ENCODE measurements at places on chromosomes 5 and 9.

DNA sequence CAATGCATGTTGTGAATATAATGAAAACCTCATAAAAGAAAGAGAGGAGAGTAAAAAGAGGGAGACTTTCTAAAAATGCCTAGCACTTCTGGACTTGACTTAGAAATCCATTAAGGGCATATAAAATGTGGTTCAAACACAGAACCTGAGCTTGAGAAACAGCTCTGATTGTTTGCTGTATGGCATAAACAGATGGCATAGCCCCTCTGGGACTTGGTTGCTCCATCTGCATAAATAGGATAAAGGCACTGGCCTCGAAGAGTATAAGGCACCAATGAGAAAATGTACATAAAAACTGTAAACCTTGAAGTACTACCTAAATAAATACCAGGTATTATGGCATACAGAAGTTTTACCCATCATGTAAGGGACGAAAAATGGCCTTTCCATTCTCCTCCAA, 23.8 kb downstream of the MRPS27 start:
- no peak for DNase-seq

DNA sequence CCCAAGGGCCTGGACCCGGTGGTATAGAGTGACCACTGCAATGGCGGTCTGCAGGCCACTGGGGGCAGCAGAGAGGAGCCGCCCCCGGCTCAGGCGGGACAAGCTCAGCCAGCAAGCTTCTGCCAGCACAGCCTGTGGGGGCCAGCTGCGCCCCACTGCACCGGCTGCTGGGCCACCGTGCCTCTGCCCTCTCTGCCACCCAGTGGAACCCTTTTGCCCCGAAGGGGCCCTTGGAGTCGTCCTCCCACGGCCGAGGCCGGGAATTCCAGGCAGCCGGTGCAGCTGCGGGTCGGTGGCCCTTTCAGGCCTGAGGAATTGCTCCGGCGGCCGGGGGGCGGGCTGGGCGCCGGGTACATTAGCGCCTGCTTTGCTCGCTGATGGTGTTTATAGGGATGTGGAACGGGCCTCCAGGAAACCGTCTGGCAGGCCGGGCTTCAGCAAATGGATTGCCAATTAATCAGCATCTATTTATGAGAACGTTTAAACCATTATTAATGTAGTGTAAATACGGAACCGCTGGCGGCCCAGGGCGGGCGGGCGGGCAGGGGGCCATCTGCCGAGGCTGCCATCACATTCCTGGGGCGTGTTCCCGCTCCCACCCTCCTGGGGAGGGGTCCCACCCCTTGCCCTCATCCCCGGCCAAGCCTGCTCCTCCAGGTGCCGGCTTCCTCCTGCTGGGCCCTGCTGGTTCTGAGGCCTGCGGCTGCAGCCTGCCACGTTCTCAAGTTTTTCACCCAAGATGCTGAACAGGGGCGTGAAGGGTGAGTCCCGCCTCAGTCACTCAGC, 127.4 kb downstream of the BARX1 start:
- peak; percentile 59 for DNase-seq

GRCh38 chr5:122967625-122968024, 68.9 kb downstream of the PPIC start:
- no peak for DNase-seq

- peak; percentile 11 for DNase-seq
Measured at GRCh38 chr5:26121338-26121737, 917.0 kb downstream of the CDH9 start.

GRCh38 chr9:133526721-133527321, 2.1 kb upstream of the MYMK start:
- no peak for DNase-seq

GRCh38 chr9:2053883-2054845, 39.0 kb downstream of the SMARCA2 start:
- DNase-seq: no peak

DNA sequence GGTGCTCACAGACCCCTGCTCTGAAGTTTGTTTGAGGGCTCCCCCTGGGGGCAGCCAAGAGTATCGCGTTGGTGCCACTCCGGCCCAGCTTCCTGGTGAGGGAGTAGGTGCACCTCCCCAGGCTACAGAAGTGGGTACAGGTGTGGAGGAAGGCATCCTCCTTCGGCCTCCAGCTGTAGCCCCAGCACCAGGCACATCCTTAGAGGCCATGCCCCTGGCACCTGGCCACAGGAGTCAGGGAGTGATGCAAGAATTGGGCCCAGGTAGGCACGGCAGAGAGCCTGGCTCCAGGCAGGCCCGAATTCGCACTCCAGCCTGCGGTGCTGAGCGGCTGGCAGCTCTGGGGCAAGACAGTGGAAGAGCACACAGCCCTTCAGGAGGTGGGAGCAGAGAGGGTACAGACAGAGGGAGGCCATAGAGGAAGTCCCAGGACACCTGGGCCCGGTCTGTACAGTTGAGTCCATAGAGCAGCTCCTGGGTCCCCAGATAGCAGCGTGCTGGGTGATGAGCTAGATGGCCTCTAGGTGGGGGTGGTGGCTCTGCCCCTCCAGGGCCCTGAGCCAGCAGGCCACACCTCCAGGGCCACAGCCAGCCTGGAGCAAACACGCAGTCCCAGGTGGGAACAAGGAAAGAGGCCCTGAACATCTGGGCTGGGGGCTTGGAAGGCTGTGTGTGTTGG, 2.4 kb downstream of the SAPCD2 start:
- DNase-seq: peak; percentile 87

- no peak for DNase-seq
Measured at GRCh38 chr5:170599756-170600155, 95.9 kb downstream of the KCNIP1 start.

DNA sequence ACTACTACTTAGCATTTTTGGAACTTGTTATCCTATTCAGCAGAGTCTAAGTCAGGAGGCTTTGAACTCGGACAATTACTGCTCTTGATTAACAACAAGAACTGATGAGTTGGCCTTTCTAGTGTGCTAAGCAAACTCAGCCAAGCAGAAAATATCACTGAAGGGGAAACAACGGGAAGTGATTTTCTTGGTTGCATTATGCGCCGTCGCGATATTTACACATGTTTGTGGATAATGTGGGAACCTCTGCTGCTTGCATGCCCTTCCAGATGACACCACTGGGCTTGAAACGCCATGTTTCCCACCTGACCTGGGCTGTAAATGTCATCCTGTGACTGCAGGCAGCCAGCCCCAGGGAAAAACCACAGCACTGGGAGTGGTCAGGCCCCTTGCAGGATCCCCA, 205.5 kb downstream of the PAX5 start:
- no peak for DNase-seq

GRCh38 chr5:175734016-175734415, 76.1 kb downstream of the HRH2 start:
- DNase-seq: no peak

DNA sequence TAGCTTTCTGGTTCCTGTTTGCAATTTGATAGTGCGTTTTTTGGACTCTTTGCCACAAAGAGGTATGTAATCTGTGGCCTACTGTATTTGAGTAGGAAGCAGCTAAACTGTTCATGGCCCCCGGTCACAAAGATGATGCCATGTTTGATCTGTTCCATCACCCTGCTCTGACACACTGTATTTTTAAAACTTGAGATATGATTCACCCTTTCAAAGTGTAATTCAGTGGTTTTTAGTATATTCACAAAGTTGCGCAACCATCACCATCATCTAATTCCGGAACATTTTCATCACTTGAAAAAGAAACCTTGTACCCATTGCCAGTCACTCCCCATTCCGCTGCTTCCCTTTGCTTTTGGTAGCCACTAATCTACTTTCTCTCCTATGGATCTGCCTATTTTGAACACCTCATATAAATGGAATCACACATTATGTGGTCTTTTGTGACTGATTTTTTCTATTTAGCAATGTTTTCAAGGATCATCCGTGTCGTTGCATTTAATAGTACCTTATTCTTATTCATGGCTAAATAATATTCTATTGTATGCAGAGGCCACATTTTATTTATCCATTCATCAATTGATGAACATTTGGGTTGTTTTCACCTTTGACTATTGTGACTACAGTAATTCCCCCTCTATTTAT, 141.6 kb downstream of the NR3C1 start:
- peak; percentile 73 for DNase-seq

DNA sequence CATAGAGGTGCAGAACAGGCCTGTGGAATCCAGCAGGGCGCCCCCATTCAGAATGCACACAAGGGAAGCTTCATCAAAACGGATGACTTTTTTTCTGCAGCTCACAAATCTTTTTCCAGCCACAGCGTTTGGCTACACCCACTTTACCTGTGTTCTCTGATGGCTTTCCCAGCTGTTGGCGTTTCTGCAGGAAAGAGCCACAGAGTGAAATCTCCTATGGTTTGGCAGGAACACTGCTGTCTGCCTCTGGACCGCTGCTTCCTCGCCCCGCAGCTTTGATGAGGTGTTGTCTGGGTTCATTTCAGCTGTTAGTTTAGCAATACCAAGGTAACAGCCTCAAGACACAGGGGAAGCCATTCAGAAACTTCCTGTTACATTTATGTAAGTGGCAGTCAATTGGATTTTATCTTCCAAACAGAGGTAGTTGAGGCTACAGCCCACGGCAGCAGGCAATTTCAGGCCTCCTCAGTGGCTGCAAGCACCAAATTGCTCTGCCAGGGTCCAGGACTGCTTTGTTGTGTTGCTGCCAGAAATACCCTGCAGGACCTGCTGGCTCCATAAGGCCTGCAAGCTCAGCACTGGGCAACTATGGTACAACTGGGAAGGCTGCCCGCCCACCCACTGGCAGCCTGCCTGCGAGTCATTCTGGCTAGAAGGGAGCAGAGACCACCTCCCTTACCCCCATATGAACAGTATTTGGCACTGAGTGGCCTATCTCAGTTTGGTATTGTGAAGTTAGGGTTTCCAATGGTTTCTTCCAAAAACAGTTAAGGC, 96.7 kb downstream of the MVB12B start:
- no peak for DNase-seq

All from PC-3 (cell line).